ENCODE measurements at places on chromosomes 7 and 10. TPM values are rescaled to one million over a fixed set of nuclear protein-coding genes. Genes with fewer than 3 reads are reported as not detected.
A peak's percentile ranks its signal among the peaks of the same experiment; 100 is the strongest.

- DNase-seq: no peak
Measured at GRCh38 chr10:128727114-128727513, 600.9 kb upstream of the MKI67 start.

DNA sequence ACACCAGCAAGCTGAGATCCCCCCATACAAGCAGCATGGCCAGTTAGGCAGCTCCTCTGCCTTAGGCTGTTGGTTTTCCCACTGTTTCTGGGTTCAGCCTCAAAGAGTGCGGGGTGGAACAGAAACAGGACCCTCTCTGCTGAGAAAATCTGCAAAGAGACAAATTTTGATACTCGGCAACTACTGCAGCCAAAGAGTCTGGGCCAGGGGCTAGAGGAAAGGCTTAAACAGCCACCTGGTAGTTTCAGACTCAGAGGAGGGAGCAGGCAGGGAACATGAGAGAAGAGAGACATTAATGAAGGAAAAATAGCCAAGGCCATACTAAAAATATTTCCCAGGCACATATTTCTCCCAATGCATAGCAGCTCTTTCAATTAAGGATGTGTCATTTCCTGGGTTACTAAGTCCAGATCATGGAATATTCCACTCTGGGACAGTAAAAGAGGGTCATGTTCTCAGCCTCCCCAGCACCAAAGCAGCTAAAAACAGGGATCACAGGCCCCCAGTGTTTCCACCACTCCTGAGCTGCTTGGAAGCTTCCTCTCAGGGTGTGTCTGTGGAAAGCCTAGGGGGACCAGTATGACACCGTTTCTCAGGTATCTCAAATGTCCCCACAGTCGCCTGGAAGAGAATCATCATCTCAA is 29.8 kb downstream of the PDLIM1 start:
- DNase-seq: no peak

GRCh38 chr10:11986593-11987216 is 55.9 kb downstream of the UPF2 start:
- peak; percentile 76 for DNase-seq

- DNase-seq: no peak
Measured at GRCh38 chr10:4190876-4191275, 405.9 kb upstream of the KLF6 start.

DNA sequence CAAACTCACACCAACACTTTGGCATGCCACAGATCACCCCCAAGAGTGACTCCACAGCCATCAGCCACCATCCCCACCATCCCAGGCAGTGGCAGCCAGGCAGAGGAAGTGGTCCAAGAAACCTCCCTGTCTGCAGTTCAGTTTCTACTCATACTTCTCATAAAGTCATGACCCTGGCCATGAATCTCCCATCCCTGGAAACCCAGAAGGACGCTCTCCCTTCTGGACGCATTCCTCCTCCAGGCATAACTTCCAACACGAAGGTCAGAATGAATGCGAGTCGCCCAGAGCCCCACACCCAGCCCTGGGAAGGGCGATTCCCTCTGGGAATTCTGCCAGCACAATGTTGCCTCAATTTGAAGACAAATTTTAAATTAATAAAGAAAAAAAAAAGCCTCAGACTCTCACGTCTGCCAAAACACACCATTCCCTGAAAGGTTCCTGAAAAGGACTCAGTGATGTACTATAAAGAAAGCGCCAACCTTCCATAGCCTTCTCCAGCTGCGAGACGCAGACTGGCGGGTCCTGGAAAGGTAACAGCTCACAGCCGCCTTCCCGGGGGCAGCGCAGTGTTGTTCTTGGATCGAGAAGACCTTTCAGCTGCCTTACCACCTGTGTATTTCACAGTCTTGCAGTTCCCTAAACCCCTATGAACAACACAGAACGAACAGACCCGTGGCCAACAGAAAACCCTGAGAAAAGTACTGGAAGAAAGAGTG is 307.6 kb downstream of the FRMD4A start:
- DNase-seq: no peak

- DNase-seq: no peak
Measured at GRCh38 chr10:59913547-59914237, 7.3 kb upstream of the CCDC6 start.

GRCh38 chr10:80319725-80320290 is 30.4 kb upstream of the MAT1A start:
- DNase-seq: no peak

DNA sequence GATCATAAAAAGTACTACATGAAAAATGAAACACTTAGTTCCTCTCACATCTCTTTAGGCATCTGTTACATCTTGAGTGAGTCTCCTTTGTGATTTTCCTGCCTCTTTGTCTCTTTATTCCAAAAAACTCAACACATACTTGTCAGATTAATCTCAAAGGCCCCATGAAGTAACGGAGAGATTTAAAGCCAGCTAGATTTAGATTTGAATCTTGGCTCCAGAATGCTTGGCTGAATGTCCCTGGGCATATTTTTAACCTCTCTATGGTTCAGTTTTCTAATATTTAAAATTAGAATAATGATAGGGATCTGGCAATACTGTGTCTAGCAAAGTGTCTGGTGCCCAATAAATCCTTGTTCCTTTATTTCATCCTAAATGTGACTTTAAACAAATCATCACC is 140.0 kb downstream of the DGKB start:
- no peak for DNase-seq

DNA sequence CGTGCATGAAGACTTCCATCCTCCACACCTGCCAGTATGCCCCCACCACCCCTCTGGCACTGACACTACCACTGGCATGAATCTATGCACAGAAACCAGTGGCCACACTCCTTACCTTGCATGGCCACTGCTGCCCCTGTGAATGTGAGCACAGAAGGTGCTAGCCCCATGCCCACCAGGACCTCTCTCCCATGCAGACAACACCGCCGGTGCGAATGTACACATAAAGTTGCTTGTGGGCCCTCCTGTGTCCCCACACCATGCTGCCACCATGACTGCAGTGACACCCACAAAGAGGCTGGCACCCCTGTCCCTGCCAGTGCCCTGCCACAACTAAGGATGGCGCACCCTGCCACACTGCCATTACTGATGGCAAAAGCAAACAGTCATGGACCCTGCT is 289.5 kb upstream of the KCND2 start:
- DNase-seq: no peak

DNA sequence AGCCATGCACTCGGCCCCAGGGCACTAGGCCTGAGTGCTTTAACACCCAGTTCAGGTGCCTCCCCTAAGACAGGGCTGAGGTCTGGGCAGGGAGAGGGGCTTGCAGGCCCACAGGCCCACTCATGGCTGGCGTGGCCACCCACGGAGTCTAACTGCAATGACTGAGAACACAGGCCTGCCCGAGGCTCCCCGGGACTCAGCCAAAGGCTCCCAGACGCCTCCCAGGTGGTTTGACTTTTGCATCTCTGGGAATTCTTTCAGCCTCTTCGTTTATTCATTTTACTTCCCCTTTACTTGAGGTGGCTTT is 37.3 kb downstream of the PTPRN2 start:
- DNase-seq: no peak

DNA sequence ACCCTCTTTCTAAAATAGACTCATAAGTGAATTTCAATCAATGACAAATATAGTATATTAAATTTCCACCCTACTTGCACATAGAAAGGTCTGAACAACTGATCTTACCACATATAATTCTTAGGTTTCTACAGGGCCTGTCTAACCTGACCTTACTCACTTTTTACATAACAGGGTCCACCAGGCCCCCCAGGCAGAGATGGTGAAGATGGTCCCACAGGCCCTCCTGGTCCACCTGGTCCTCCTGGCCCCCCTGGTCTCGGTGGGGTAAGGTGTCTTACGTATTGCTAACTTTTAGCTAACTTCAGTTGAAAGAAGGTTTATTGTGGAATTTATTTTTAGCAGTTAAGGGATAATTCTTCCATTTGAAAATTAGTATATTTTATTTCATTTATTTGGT is 5.3 kb downstream of the COL1A2 start:
- DNase-seq: no peak

GRCh38 chr7:91411060-91411459 is 146.8 kb downstream of the FZD1 start:
- DNase-seq: no peak

- no peak for DNase-seq
Measured at GRCh38 chr7:44074349-44074695, 8.0 kb downstream of the POLM start.

DNA sequence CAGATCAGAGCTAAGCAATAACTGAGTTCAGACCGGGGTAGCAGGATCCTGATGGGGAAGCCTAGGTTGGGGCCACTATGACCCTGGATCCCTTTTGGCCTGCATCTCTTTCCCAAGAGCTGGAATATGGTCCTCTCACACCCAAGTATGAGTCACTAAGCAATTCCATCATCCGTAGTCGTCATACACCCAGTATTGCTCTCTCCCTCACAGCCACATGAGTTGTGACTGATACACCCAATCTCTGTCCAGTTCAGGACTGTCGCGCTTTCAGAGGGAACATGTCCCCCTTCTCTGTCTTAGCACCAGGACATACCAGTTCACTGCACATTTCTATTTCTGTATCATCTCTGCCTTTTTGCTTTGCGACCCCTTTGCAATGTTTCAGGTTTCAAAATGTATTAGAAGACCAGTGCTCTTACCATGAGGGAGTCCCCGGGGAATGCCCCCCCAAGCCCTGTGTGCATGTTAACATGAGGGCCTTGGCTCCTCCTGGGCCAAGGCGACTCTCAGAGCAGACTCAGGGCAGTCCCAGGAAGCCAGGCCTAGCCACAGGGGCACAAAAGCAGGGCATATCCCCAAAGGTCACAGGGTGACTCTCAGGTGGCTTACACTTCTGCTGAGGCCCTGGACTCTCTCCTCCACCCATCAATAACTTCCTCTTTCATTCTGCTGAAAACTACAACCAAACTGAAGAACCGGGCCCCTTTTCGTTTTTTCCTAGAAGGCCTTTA is 75.3 kb upstream of the SAMD8 start:
- no peak for DNase-seq

DNA sequence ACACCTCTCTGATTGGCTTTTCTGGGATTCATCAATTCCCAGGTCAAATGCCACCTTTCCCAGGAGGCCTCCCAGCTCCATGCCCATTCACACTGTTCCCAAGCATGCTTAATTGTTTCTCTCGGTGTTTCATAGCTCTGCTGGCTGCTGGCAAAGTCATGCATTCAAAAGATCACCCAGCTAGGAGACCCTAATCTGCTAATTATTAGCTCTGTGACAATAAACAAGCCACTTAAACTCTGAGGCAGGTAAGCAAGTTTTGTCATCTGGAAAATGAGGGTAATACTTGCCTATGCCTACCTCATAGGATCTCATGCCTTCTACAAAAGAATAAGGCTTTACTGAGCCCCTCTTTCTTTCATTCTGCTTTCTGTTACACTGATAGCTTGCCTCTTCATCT is 828 bp upstream of the KEL start:
- peak; percentile 8 for DNase-seq

- no peak for DNase-seq
Measured at GRCh38 chr10:17423632-17424186, 30.7 kb downstream of the ST8SIA6 start.

DNA sequence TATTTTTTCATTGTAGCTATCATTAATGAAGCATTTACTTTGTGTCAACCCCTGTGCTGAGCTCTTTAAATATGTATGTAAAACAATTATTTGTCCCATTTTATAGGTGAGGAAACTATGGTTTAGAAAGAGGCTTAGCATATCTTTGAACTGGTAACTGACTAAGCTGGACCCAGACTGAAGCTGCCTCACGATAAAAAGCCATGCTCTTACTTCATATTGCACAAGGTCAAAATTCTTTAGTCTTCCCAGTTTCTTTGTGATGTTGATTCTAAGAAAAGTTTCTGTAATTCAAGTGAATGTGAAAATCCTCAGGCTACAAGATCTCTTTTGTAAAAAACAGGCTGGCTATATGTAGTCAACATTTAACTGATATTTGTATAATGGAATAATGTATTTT is 46.6 kb upstream of the SLC16A12 start:
- no peak for DNase-seq

DNA sequence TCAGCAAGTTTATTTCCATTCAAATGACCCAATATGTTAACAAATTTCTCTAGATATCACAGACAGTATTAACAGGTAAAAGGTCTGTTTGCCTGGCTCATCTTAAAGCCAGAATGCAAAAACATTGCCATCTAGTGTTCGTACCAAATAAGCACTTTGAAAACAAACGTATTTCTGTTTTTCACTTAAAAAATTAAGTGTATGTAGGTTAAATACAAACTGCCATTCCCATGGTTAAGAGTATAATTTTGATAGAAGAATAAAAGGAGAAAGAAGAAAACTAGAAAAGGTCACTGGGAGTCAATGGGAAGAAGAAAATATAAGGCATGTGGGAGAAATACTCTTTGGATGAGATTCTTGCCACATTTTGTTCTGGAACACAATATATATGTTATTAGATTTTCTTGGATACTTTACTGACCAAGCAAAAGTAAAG is 51.0 kb downstream of the ORC5 start:
- no peak for DNase-seq

GRCh38 chr7:151745706-151746105 is 131.2 kb downstream of the PRKAG2 start:
- DNase-seq: no peak

- no peak for DNase-seq
Measured at GRCh38 chr10:44805466-44806210, 105.5 kb upstream of the TMEM72 start.

GRCh38 chr7:138276891-138277290 is 183.2 kb upstream of the TRIM24 start:
- DNase-seq: no peak

DNA sequence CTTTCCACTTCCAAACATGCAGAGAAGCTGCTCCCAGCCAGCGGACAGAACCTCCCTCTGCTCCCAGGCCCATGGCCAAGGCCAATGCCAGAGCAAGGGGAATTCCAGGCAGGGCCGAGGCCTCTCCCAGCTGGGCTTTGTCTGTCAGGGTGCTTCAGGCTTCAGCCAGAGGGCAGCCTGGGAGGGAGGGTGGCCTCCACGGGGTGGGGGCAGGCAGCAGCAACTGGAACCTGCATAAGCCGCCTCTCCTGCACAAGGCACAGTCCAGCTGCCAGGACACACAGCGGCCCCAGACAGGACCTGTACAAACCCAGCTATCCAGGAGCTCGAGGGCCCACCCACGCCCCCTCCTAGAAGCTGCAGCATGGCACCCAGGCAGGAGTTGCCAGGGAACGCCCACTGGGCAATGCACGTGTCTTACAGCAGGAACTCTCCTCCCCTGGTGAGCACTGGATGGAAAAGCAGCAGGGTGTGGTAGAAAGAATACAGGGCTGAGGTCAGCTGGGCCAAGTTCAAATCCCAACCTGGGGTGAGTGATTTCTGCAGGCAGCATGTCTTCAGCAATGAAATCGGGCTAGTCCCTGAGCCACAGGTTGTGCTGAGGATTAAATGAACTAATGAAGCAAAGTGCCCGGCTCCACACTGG is 7.6 kb downstream of the FAM53B start:
- no peak for DNase-seq

GRCh38 chr7:132160611-132161532 is 415.4 kb downstream of the PLXNA4 start:
- DNase-seq: no peak

- no peak for DNase-seq
Measured at GRCh38 chr7:28299556-28299955, 112.8 kb upstream of the CREB5 start.

- no peak for DNase-seq
Measured at GRCh38 chr7:28296571-28297483, 115.5 kb upstream of the CREB5 start.

The STEAP2 gene
- polyA plus RNA-seq: 9.3 TPM

The DENND10 gene
- polyA plus RNA-seq: 61.6 TPM

The SPACDR gene
- polyA plus RNA-seq: 1.4 TPM

The PIP4K2A gene
- polyA plus RNA-seq: 25.9 TPM

The CABCOCO1 gene
- polyA plus RNA-seq: 6.0 TPM

The ASIC3 gene
- polyA plus RNA-seq: 1.2 TPM

The SLC13A4 gene
- 1.2 TPM for polyA plus RNA-seq

All from right renal cortex interstitium (tissue), 3 donors.